ENCODE measurements at places on chromosomes 4 and X. TPM values are rescaled to one million over a fixed set of nuclear protein-coding genes. Genes with fewer than 3 reads are reported as not detected.

Gene STARD8
- 0.39 TPM for total RNA-seq

Gene HMGB2
- total RNA-seq, result 23.6 TPM

Gene SATL1
- under 0.01 TPM for total RNA-seq

Gene DGAT2L6
- total RNA-seq, result not detected

Gene UGT2B15
- not detected for total RNA-seq

Gene FMR1NB
- not detected for total RNA-seq

Gene CXCL13
- not detected for total RNA-seq

Gene EPGN
- 281 TPM for total RNA-seq

Gene MRPS18C
- 19.8 TPM for total RNA-seq

Gene PRR32
- total RNA-seq, result not detected

Gene HELT
- total RNA-seq, result not detected

Gene RADX
- 0.39 TPM for total RNA-seq

Gene CXCL11
- total RNA-seq, result not detected

Gene HS6ST2
- not detected for total RNA-seq

Gene SLC49A3
- total RNA-seq, result 3.9 TPM

Gene YIPF7
- total RNA-seq, result not detected

Gene RBM46
- total RNA-seq, result not detected

Gene TFE3
- 62.0 TPM for total RNA-seq

Gene CT45A2
- not detected for total RNA-seq

Gene CYLC1
- total RNA-seq, result not detected

Gene MXD4
- 130 TPM for total RNA-seq

Gene TRAM1L1
- 6.3 TPM for total RNA-seq

Gene C4orf54
- total RNA-seq, result not detected

Gene TEX13C
- total RNA-seq, result not detected

Gene CXCL8
- total RNA-seq, result 0.33 TPM

Gene CRMP1
- not detected for total RNA-seq

Gene ARHGAP36
- total RNA-seq, result not detected

Gene GYPE
- 0.39 TPM for total RNA-seq

Gene TNIP3
- total RNA-seq, result not detected

Gene ETDA
- not detected for total RNA-seq

Gene FRMD7
- under 0.01 TPM for total RNA-seq

Gene GYG2
- total RNA-seq, result 0.76 TPM

Gene ANKRD50
- total RNA-seq, result 33.3 TPM

Gene CLDN34
- total RNA-seq, result not detected

Gene INPP4B
- 4.3 TPM for total RNA-seq

Gene MAGEA4
- not detected for total RNA-seq

Gene PASD1
- total RNA-seq, result not detected

Gene FATE1
- total RNA-seq, result not detected

Gene ANAPC4
- 17.3 TPM for total RNA-seq

Gene RHOXF1
- not detected for total RNA-seq
